Activated CD8-positive, alpha-beta memory T cell treated with anti-CD3 and anti-CD28 coated beads for 1 hour (primary cell): ENCODE measurements at places on chromosomes 13 and 19.
A peak's percentile ranks its signal among the peaks of the same experiment; 100 is the strongest.

- peak; percentile 97 for DNase-seq
Observed at GRCh38 chr19:45091031-45091923, 1.7 kb upstream of the PPP1R37 start.

GRCh38 chr19:4044990-4045465 lies 21.7 kb downstream of the ZBTB7A start:
- no peak for DNase-seq

DNA sequence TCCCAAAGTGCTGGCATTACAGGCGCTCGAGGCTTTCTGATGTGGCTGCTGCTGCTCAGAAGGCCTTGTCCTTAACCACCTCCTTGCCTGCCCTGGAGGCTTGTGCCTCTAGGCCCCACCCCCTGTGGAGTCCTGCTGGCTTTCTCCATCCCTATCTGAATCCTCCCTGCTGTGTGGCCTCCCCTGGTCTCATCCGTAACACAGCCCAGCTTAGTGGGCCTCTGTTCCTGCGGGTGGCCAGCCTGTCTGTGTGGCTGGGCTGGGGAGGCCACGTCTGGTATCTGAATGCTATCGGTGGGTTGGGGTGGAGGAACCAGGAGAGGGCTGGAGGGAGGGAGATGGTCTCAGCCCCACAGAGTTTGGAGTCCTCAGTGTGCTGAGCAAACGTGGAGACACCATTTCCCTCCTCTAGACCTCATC lies 4.7 kb downstream of the RPL28 start:
- DNase-seq, result no peak

- no peak for DNase-seq
Observed at GRCh38 chr13:21688056-21688455, 17.2 kb downstream of the FGF9 start.

DNA sequence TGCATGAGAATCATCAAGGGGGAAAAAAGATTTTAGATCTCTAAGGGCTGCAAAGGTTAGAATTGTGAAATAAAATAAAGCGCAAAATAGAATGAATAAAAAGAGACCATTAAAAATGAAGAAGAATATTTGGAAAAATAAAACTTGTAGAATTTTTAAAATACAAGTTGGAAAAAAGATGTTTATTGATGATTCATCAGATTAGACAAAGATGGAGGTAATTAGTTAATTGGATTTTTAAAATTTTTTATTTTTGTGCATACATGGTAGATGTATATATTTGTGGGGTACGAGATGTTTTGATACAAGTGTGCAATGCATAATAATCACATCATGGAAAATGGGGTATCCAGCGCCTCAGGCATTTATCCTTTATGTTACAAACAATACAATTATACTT lies 143.3 kb downstream of the MAB21L1 start:
- DNase-seq, result no peak

- no peak for DNase-seq
Observed at GRCh38 chr19:11279505-11280236, 16.3 kb upstream of the TSPAN16 start.

GRCh38 chr13:40319699-40320579 lies 346.5 kb downstream of the FOXO1 start:
- no peak for DNase-seq

- no peak for DNase-seq
Observed at GRCh38 chr19:788983-789700, 8.1 kb upstream of the PTBP1 start.
